Activated CD4-positive, alpha-beta T cell treated with anti-CD3 and anti-CD28 coated beads for 36 hours (primary cell): ENCODE measurements at places on chromosomes 7 and 10. TPM values are rescaled to one million over a fixed set of nuclear protein-coding genes. Genes with fewer than 3 reads are reported as not detected.

Gene TRPV5
- total RNA-seq, result not detected

Gene ATRNL1
- total RNA-seq, result not detected

Gene SRRM3
- total RNA-seq, result not detected

Gene AKR1D1
- total RNA-seq, result not detected

Gene LLCFC1
- not detected for total RNA-seq

Gene ZSWIM8
- 67.3 TPM for total RNA-seq

Gene HSPA12A
- total RNA-seq, result 0.74 TPM

Gene VWC2
- total RNA-seq, result not detected

Gene DKK1
- total RNA-seq, result not detected

Gene GNB2
- 172 TPM for total RNA-seq

- no peak for DNase-seq
These were observed 280.0 kb upstream of the NRG3 start for GRCh38 chr10:81594991-81595390.

GRCh38 chr7:37604078-37604477, 79.5 kb upstream of the GPR141 start:
- no peak for DNase-seq

DNA sequence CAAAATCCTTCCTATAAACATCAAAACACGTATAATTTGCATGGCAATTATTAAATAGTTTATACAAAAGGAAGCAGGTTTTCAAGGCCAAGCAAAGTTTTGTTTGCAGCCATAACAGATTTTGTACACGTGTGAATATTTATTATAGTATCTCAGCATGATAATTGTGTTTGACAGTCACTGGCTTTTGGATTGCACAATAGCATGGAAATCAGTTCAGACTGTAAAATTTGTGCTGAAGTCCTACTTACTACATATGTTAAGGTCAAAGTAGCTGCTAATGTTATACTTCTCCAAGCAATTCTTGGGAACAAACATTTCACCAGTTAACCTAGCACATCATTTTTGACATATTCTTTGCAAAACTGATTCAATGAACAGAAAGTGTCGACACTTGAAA, 287.6 kb upstream of the POM121L12 start:
- DNase-seq, result no peak

GRCh38 chr10:110845756-110846620, 25.7 kb upstream of the PDCD4 start:
- no peak for DNase-seq

GRCh38 chr10:43610636-43611035, 4.4 kb downstream of the ZNF485 start:
- no peak for DNase-seq

GRCh38 chr7:240146-240676, 47.8 kb downstream of the FAM20C start:
- DNase-seq, result no peak

DNA sequence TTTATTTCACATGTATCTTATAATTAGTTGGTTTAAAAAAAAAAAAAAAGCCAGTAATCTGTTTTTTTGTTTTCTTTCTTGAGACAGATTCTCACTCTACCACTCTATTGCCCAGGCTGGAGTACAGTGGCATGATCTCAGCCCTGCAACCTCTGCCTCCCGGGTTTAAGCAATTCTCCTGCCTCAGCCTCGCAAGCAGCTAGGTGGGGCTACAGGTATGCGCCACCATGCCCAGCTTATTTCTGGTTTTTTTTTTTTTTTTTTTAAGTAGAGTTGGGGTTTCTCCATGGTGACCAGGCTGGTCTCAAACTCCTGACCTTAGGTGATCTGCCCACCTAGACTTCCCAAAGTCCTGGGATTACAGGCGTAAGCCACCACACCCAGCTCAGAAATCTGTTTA, 34.1 kb upstream of the CAPZA2 start:
- DNase-seq, result no peak

DNA sequence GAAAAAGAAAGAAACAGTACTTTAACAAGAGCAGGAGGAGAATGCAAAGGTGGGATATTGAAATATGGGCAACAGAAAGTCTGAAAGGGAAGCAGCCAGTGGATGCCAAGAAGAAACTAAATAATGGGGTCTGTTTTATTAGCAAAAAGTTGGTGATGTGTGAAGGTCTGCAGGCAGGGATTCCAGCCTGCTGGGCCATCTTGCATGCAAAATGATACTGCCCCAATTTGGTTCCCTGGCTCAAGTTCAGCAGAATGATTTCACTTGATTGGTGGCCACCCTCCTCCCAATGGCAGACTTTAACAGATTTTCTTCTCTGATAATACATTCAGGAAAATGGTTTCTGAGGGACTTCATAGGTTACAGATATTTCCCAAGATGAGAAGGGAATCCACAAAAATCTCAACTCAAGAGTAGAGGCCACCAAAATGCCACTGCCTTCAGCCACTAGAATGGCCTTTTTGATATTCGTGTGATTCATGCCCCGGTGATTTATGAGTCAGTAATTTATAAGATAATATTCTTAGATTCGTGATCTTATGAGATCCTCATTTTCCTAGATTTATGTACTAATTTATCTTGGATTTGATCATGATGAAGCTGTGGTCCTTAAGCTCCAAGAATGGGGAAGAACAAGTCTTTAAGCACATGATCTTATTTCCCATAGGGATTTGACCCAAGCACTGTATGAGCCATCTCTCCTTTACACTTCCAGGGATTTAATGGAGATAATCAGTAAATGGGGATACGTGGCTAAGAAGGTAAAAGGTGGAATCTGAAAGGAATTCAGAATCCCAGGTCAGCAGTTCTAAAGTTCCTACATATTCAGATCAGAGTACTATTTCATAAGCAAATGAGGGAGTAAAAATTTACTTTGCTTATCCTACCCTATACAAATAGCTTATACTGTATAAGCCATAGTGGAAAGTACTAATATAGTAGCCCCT, 32.3 kb upstream of the ADD3 start:
- no peak for DNase-seq

- DNase-seq, result no peak
These were observed 208.1 kb downstream of the TCF7L2 start for GRCh38 chr10:113158183-113158582.

GRCh38 chr7:35801392-35802101, 690 bp downstream of the SEPTIN7 start:
- DNase-seq, result peak; percentile 83

DNA sequence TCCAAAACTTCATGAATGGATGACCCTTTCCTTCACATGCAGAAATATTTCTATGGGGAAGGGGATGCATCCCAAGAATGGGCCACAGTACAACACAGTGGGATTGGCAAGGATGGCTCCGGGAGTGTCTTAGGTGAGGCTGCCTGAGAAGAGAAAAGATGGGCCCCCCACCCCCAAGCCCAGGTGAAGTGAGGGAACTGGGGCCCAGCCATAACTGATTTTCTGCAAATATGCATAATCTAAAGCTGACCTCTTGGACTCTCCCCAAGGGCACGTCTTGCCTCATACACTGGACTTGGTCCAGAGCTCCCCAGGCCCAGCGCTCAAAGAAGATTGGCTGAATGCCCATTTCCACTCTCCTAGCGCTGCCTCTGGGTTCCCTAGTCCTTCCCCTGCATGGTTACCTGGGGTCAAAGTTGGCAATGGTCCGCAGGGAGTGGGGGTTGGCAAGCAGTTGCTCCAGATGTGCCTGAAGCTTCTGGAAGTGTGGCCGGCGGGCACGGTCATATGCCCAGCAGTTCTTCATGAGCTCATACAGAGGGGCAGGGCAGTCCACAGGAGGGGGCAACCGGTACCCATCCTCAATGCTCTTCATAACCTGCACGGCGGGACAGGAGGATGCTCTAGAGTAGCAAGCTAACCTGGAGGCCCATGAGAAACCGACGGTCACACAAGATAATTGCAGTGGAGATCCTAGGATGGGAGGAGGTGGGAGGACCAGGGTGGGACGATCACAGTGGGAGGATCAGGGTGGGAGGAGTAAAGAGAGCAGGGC, 12.3 kb downstream of the ZYX start:
- no peak for DNase-seq

DNA sequence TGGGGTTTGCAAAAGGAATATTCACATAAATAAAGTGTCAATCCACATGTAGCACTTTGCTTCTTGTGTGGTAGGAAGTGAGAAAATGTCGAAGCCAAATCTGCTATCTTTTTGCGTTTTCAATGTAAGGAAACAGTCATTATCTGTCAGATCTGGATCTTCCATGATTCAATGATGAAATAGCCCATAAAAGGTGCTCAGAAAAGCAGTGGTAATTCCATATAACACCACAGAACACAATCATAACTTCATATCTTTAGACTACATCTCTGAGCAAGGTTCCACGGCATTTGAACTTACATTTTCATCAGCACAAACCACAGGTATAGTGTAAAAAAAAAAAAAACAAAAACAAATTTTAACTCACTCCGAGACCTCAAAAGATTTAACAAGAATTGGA, 39.9 kb upstream of the EGR2 start:
- no peak for DNase-seq

GRCh38 chr10:84607523-84607922, 279.1 kb downstream of the CCSER2 start:
- no peak for DNase-seq

DNA sequence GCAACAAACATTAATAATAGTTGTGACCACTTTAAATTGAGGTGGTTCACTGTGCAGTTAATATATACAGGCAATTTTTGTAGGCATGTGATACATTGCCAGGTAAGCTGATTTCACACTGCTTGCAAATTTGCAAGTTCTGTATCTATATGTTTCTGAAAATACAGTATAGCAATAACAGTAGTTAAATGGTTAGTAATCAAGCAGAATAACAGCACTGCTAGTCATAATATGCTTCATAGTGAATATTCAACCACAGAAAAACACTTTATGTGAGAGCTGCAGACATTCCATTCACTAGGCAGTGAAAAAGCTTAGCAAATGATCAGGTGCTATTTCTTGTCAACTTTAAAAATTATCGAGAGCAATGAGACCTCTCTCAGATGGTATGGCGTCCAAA, 28.9 kb downstream of the SLC26A4 start:
- DNase-seq, result no peak

GRCh38 chr10:128877141-128877540, 589.9 kb upstream of the MGMT start:
- no peak for DNase-seq

GRCh38 chr7:148882841-148883265, 1.2 kb downstream of the EZH2 start:
- no peak for DNase-seq

DNA sequence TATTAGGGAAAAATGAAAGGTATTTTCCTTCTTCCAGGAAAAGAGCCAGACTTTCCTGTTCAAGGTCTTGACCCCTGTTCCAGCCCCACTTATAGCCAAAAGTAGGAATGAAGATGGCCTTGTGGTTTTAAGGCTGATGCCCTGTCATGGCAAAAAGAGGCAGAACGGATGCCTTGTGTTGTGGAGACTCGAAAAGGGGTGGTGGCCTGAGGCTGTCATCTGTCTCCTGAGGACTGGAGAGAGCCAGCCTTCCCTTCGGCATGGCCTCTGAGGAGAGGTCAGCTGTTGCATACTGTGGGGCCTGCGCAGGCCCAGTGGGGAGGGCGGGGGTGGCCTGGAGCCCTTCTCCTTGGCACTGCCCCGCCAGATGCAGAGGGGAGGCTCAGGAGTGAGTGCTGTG, 166.0 kb upstream of the EEPD1 start:
- DNase-seq, result no peak

- DNase-seq, result no peak
These were observed 570 bp downstream of the TBC1D12 start for GRCh38 chr10:94402843-94403379.

- DNase-seq, result no peak
These were observed 30.6 kb downstream of the CPVL start for GRCh38 chr7:29115753-29116152.
